ENCODE measurements at places on chromosomes 6 and 20.

GRCh38 chr6:161809971-161810370 is 536.1 kb upstream of the AGPAT4 start:
- DNase-seq: no peak

- no peak for DNase-seq
Measured at GRCh38 chr6:136148051-136148450, 102.1 kb downstream of the MTFR2 start.

- no peak for DNase-seq
Measured at GRCh38 chr6:46414398-46414797, 76.9 kb downstream of the RCAN2 start.

GRCh38 chr20:25476106-25477013 is 68.9 kb downstream of the GINS1 start:
- DNase-seq: no peak

DNA sequence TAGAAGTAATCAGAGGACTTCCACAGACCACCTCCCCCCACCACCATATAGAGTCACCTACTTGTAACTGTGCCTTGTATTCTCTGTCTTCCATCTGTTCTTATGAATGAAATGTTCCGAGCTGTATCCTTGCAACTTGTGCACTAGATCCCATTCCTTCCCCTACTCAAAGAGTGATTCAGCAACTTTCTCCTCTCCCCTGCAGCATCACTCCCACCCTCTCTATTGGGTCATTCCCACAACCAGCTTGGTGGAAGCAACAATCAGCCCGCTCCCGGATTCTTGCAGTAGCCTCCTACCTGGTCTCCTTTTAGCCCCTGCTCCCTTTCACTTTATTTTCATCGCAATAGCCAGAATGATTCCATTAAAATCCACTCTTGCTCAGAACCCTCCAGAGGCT is 34.9 kb upstream of the REV3L start:
- no peak for DNase-seq

DNA sequence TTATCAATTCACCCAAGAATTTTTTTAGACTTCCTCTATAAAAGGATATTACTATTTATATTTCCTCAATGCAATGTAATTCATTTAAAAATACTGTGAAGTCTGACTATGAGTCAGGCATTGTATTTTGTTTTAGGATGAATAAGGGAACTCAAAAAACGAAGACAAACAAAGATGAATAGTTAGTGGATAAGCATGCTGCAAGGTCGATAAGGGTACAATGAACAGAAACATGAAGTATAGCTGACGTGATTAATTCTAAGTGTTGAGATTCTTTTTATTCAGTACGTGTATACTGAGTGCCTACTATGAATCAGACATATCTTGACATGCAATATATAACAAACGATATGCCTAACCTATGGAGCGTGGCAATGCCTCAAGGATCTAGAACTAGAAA is 105.4 kb downstream of the PDE10A start:
- DNase-seq: no peak

DNA sequence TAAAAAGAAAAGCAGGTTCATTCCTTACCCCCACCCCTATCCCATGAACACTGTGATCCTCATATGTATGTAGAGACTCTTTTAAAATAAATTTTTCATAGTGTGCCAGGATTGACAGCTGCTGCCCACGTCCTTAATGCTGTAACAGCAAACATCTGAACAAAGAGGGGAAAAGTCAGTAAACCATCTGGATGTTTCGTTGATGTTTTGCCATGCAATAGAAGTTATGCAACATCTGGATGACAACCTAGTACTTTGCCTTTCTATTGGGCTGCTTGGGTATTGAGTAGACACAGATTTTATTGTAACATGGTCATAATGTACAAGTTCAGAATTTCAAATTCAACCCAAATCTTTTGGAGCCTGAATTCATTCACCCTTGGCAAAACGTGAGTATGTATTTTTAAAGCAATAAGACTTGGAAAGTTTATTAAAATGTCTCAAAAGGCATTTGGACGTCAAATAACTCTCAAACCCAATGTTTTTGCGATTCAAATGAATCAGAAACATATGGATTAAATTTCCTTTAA is 500.3 kb downstream of the DHX35 start:
- DNase-seq: no peak

- DNase-seq: no peak
Measured at GRCh38 chr6:132322398-132322797, 78.9 kb downstream of the MOXD1 start.

DNA sequence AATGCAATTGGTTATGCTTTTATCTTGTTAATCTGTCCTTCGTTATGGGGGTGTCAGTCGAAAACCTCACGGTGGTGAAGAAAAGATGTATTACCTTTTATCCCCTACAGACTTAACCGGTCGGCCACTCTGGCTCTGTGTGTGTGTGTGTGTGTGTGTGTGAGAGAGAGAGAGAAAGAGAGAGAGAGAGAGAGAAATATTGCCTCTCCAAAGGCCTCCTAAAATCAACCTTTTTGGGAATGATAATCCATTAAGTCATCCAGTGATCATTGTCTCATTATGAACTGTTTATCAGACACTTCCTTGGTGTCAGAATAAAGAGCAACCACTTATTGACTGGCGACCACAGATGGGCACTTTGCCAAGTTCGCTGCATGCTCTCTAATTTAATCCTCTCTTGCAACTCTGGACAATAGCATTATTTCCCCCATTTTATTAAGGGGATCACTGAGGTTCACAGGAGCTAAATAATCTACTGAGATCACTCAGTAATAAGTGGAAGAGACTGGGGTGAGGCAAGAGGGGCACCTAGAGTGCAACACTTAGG is 30.7 kb downstream of the SLC35D3 start:
- no peak for DNase-seq

DNA sequence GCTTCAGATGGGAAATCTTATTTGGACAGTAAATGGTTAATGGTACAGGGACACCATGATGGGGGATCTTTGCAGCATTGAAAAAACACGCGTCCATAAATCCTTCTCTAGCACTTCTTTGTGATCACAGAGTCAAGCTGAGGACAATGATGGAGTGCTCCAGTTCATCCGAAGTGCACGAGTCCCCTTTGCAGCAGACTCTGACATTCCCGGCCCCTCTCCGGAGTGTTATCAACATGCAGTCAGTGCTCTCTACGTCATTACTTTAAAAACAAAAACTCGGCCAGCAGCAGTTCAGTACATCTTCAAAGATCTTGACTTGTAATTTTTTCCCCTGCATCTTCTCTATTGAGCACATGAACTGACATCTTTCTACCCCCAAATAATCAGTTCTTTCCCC is 185.5 kb upstream of the AKAP12 start:
- no peak for DNase-seq

DNA sequence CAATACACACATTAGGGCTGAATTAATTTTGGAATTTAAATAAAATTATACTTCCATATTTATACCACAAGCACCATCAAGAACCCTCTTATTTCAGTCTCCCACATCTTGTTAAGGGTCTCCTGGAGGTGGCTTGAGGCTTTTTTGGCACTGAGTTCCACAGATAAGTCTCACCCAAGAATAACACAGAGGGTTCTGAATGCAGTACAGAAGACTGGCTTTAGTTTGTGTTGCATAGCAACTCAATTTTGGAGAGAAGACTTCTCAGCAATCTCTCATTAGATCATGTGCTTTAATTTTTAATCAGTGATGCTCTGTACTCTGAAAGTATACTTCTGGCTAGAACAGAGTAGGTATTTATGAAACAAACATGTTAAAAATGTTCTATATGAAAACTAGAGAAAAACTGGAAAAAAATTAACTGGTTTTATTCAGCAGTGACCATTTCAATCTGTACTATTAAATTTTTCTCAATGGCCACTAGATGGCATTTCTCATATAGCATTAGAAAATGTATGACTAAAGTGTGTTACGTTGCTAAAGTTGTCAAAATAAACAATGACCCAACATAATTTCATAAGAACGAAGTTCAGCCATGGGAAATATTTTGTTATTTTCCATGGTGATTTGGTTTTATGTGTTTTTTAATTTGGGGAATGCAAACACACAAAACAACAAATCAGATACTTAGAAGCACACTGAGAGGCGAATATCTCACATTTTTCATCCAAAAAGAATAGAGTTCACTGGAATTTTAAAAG is 32.7 kb upstream of the MAP7 start:
- DNase-seq: no peak

- peak; percentile 64 for DNase-seq
Measured at GRCh38 chr20:8305449-8305978, 173.4 kb downstream of the PLCB1 start.
